ENCODE measurements at places on chromosomes 3 and 15.

GRCh38 chr3:123485551-123485950 lies 36.7 kb upstream of the ADCY5 start:
- DNase-seq, result no peak

GRCh38 chr15:41985236-41986160 lies 13.1 kb upstream of the EHD4 start:
- DNase-seq, result no peak

DNA sequence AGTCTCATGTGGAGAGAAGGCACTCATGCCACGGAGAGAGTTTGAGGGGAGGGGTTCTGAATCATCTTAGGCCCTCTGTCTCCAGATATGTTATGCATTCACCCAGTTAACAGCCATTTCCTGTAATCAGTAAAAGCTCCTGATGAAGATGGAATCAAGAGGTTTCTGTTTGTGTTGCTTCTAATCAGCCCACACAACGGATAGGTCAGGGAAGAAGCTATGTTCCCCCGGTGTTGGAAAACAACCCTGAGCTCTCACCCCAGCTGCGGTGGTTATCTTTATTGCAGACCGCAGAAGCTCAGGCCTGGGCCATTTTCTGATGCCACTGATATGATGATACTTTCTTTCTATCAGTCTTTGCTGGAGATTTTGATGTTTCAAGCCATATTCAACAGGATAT lies 338.5 kb upstream of the ONECUT1 start:
- no peak for DNase-seq

- peak; percentile 79 for DNase-seq
Measured at GRCh38 chr15:63048776-63049665, 6.5 kb downstream of the TPM1 start.

- no peak for DNase-seq
Measured at GRCh38 chr3:88141458-88142083, 8.2 kb upstream of the C3orf38 start.

- no peak for DNase-seq
Measured at GRCh38 chr15:58438956-58439355, 7.2 kb downstream of the LIPC start.

GRCh38 chr15:98771541-98771940 lies 123.2 kb downstream of the IGF1R start:
- no peak for DNase-seq

GRCh38 chr15:89666858-89667705 lies 11.8 kb upstream of the KIF7 start:
- DNase-seq, result no peak

DNA sequence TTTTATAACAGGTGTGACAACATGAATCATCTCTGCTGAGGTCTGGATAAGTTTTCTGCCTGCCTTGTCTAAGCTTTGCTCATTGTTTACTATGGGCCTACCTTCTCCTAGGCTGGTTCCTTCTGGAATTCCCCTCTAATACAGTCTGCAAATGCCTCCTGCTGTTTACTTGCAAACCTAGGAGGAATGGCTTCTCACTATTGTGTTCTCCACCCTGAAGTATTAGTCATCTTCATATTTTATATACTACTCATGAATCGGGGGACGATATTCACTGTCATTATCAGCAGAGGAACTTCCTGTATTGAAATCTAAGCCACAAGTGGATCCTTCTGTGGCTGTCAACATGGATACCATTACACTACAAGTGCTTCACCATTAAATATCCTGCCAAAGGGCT lies 154.8 kb downstream of the PLCL2 start:
- DNase-seq, result no peak

DNA sequence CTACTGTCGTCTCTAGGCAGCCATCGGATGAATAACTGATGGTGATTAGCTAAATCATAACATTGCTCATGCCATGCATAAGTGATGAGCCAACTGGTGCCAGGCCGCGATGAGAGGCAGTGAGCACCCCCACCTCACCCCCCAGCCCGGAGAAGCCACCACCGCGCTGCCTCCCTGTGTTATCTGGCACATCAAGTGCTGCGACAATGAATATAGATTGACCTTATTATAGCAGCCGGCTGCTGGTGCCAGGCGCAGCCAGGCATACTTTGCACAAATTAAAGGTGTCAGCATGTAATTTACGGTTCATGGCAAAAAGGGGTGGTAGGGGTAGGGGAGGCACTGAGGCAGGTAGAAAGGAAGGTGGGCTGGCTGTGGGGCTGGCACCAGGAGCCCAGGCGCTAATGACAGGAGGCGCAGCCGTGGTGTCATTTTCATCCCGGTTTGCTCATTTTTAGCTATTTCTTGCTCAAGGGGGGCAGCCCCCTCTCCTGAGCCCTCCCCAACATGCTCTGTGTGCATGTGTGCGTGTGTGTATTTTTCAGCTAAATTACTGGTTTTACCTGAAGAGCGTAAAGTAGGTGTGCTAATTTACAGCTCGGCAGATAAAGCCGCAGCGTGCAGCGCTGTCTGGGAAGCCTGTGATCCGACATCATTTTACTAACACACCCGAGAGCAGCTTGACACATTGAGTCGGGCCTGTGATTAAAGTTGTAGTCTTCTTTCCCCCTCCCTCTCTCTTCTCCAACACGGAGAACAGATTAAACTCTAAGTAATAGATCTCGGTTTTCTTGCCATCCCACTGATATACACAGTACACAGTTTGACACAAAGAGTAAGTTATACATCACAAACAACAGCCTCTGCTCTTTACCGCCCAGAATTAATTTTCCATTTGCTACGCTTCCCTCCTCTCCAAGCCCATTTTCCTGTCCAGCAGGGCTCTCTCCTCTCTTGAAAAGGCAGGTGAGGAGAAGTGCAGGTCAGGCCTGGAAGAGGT lies 212.3 kb downstream of the RPLP1 start:
- peak; percentile 84 for DNase-seq

- no peak for DNase-seq
Measured at GRCh38 chr3:56825567-56826438, 24.1 kb upstream of the ARHGEF3 start.

- DNase-seq, result no peak
Measured at GRCh38 chr3:123480428-123480827, 31.5 kb upstream of the ADCY5 start.

DNA sequence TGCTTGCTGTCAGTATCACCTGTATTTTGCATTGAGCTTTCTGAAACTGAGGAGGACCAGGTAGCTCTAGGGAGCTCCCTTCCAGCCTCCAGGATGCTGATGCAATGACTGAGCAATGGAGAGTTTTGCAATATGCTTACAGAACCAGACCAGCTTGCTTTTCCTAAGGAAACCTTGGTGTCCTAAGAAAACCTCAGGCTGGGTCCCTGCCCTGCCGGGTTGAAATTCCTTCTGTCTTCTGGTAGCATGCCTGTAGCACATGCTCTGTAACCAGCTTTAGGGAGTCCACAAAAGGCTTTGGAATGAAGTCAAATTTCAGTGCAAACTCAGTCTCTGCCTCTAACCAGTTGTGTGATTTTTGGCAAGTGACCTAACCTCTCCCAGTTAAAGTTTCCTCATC lies 65.8 kb upstream of the GSK3B start:
- no peak for DNase-seq

- DNase-seq, result no peak
Measured at GRCh38 chr3:177146646-177147045, 50.6 kb downstream of the TBL1XR1 start.

- DNase-seq, result no peak
Measured at GRCh38 chr3:148211725-148212124, 486.0 kb upstream of the AGTR1 start.

DNA sequence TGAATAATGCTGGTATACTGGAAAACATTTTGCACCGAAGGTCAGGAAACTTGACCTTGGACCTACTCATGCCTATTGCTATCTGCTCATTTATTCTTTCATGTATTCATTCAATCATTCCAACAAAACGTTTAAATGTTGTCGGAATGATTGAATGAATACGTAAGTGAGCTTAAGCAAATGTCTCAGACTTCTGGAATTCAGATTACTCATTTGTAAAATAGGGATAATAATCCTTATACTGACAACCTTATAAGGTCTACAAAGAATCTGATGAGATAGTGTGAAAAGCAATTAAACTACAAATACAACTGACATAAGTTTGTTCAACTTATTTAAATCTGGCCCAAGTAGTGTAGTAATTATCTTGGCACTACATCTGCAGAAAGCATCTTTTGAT lies 288.7 kb downstream of the WDR72 start:
- no peak for DNase-seq

GRCh38 chr3:47895241-47895640 lies 92.3 kb downstream of the DHX30 start:
- DNase-seq, result no peak
